Cardiac septum (tissue), 1 donor: ENCODE measurements at places on chromosomes 2 and 18.

DNA sequence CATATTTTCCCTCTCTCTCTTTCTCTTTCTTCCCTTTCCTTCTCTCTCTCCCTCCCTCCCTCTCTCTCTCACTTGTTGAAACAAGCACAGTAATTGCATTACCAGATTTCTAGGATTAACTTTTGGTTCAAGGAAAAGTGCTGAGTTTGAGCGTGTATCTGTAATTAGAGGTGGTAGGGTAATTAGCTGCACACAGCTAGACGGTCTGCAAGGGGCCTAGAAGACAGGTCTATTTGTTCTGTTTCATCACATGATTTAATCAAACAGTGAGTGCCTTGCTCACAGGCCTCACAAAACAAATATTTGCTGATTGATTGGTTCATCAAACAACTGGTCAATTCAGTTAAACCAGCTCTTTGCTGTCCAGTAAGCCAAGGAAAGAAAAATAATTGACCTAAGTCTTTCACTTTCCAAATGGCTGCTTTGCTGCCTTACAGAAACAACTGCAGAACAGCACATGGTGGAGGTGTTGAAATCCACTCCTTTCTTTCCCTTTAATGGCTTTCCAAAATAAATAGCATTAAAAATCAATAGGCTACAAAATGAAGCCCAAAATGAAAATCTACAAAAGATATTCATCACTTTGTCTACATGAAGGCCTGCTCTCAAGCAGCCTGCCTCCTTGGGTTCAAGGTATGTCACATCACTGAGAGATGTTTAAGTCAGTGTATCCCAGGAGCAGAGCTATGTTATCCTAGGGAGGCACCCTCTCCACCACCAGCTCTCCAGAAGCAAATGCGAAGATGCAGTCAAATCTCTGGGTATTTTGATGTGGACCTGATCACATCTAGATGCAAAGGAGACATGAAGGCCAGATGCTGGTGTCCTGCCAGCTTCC lies 264.4 kb upstream of the SIX2 start:
- DNase-seq: no peak

DNA sequence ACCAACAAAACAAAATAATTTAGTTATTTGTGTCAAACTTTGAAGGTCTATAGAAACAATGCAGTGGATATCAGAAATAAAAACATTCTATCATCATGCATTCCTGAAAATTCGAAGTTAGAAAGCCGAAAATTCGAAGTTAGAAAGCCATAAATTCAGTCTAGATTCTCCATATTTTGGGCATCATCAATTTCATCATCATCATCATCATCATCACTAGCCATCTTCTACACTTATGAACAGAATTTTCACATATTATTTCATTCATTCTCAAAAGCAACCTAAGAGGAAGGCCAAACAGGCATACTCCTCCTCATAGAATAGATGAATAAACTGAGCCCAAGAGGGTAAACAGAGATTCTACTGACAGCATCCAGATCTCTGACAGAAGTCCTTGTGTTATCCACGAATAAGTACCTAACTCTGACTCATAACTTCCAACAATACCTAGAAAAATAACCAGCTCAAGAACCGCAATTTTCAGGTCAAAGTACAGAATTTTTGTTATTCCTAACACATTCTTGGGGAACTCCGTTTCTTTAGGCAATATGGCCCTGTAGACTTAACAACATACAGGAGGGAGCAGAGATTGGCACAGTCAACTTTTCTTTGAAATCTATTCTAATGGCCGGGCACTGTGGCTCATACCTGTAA lies 84.7 kb downstream of the TCF4 start:
- DNase-seq: no peak

- no peak for DNase-seq
Observed at GRCh38 chr18:26526128-26526965, 22.0 kb downstream of the KCTD1 start.

GRCh38 chr2:143928613-143929012 lies 591.3 kb downstream of the ZEB2 start:
- no peak for DNase-seq

- DNase-seq: no peak
Observed at GRCh38 chr2:231332388-231332787, 63.1 kb upstream of the B3GNT7 start.
